Liver (tissue), 10 donors: ENCODE measurements at places on chromosomes 12 and 14. TPM values are rescaled to one million over a fixed set of nuclear protein-coding genes. Genes with fewer than 3 reads are reported as not detected.

The KCNK10 gene
- 0.05 TPM for total RNA-seq

The RNASE4 gene
- total RNA-seq: 191 TPM

The KNTC1 gene
- total RNA-seq: 34.7 TPM

The TDRD9 gene
- 0.56 TPM for total RNA-seq

The SMOC1 gene
- total RNA-seq: 43.7 TPM

The RPL10L gene
- total RNA-seq: not detected

The KCNC2 gene
- total RNA-seq: under 0.01 TPM

The OAS2 gene
- 8.8 TPM for total RNA-seq

The EGLN3 gene
- total RNA-seq: 1.6 TPM

The ASIC1 gene
- 0.08 TPM for total RNA-seq

The RNASE2 gene
- total RNA-seq: 27.0 TPM

The NABP2 gene
- 13.1 TPM for total RNA-seq

The FOXM1 gene
- total RNA-seq: not detected

The TBX5 gene
- total RNA-seq: not detected

The GPRC5D gene
- not detected for total RNA-seq

The KRT80 gene
- total RNA-seq: 0.05 TPM

The KRT71 gene
- not detected for total RNA-seq

The VRTN gene
- not detected for total RNA-seq

The RFX4 gene
- total RNA-seq: not detected

The MSI1 gene
- total RNA-seq: 1.2 TPM

The DBX2 gene
- total RNA-seq: not detected
